Activated CD4-positive, CD25-positive, alpha-beta regulatory T cell (primary cell): ENCODE measurements at places on chromosomes 1 and 21.

DNA sequence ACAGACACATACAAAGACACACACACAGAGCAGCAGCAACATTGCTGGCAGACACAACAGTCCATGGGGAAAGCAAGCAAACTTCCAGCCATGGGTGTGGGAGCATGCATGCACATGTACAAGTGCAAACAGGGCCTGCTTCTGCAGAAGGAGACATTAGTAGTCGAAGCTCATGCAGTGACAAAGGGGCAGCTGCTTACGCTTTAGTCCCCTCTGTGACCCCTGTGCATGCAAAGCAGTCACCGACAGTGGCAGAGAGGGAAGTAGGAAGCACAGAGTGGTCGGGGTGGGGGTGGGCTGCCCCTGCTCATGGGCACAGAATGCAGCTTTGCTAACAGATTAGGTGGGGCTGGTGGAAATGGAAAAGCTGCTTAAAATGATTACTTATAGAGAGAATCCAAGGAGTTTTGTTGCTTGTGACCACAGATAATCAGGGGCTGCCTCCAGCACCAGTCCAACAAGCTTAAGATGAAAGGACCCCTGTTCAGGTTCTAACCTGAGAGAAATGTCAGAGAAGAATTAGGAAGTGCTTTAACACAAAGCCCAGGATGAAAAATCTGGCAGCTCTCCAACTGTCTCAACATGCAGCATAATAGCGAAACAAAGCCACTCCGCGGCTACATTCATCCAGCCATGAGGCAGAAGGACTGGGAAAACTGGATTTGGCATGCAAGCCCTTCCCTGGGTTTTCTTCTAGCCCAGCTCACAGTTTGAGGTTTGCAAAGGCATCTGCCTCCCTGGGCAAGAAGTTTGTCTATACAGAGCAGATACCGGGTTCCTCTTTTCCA lies 378.9 kb downstream of the KCNH1 start:
- no peak for DNase-seq

- no peak for DNase-seq
Observed at GRCh38 chr1:44259090-44259489, 45.8 kb downstream of the DMAP1 start.

- DNase-seq, result peak; percentile 10
Observed at GRCh38 chr1:144551543-144552424, 40.9 kb upstream of the PPIAL4F start.

DNA sequence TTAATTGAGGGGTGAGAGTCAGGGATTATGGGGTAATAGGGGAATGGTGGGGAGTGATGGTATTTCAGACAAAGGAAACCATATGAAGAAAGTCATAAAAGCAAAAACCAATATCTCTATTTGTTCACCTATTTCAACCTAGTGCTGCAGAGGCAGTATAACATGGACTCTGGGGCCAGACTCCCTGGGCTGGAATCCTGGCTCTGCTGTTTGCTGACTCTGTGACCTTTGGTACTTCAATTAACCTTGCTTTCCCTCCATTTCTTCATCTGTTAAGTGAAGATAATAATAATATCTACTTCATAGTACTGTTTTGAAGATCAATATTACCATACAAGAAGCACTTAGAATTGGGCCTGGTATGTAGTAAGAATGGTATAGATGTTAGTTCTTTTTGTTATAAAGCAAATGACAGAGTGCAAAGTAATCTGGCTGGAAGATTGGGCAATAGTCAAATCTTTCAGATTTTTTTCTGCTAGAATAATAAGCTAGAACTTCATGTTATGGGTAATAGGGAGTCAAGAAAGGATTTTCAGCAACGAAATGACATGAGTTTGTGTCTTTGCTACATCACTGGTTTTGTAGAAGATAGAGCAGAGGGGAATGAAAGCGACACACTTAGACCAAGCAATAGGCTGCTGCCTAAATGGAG lies 9.0 kb downstream of the EPHX4 start:
- no peak for DNase-seq

- no peak for DNase-seq
Observed at GRCh38 chr1:205662135-205662738, 18.1 kb downstream of the SLC45A3 start.

DNA sequence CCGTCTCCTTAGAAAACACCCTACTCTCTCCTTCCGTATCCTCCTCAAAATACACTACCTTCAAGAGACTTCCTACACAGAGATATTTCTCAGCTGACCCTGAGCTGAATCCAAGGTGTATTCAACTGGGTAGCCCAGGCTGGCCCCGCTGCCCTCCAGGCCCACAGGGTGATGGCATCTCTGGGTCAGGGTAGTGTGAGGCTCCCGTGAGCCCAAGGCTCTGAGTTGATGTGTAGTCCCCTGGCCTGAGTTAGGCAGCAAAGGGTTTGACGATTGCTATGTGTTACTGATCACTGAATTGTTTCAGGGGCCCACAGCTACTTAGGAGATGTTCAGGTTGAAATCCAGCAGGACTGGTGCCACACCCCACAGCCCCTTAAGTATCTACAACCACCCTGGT lies 6.7 kb downstream of the INAVA start:
- no peak for DNase-seq

DNA sequence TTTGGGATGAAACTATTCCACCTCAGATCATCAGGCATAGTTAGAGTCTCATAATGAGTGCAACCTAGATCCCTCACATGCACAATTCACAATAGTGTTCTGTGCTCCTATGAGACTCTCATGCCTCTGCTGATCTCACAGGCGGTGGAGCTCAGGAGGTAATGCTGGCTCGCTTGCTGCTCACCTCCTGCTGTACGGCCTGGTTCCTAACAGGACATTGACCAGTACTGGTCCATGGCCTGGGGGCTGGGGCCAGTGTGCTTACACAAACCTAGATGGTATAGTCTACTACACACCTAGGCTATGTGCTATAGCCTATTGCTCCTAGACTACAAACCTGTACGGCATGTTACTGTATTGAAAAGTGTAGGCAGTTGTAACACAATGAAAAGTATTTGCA lies 448.4 kb downstream of the RPS6KC1 start:
- no peak for DNase-seq

- no peak for DNase-seq
Observed at GRCh38 chr1:208763971-208764370, 519.8 kb upstream of the PLXNA2 start.

GRCh38 chr1:30930631-30931173 lies 22.1 kb upstream of the SDC3 start:
- DNase-seq, result no peak

DNA sequence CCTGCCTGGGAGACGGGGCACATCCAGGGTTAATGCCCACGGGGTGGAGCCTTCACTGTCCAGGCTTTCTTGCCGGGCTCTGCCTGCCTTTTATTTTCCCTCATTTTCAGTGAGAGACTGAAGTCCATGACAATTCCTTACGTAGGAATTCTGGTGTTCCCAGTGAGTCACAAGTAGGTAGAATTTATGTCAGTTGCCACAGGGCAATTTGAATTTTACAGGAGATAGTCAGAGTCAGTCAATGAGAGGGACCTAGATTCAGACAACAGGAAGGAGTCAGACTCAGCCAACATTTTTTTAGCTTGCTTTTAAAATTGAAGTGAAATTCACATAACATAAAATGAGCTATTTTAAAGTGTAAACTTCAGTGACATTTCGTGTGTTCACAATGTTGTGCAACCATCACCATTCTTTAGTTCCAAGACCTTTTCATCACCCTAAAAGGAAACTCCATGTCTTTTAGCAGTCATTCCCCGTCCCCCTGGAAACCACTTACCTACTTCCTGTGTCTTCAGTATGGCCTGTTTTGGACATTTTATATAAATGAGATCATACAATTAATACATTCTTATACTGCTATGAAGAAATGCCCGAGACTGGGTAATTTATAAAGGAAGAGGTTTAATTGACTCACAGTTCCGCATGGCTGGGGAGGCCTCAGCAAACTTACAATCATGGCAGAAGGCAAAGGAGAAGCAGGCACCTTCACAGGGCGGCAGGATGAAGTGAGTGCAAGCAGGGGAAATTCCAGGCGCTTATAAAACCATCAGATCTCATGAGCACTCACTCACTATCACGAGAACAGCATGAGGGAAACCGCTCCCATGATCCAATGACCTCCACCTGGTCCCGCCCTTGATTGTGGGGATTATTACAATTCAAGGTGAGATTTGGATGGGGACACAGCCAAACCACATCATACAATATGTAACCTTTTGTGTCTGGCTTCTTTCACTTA lies 14.6 kb downstream of the AJAP1 start:
- no peak for DNase-seq

DNA sequence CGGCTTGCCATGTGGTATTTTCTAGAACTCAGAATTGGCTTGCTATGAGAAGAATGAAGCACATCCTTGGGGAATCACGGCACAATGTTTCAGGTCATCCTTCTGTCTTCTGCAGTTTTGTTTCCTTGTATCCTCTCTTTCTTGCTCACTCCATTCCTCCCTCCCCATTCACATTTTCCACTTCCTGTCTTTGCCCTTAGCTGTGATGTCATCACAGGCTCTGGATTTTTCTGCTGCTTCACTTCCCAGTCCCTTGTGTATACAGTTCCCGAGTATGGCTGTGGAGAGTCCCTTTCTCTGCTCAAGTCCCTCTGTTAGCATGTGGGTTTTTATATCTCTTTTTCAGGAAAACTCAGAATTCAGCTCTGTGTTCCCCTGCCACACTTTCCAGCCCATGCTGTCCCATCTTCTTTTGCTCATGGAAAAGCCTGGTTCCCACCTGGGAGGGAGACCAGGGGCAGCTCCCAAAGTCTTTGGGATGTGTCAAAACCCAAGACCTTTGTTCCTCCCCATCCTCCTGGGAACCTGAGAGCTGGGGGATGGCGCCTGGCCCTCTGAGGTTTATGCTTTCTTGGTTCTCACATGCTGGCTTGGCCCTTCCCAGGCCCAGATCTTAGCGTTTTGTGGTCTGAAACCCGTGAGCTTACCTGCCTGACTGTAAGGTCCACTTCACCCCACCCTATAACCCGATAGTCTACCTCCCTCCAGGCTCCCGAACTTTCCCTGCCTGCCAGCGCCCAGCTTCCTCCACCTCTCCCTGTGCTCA lies 4.8 kb upstream of the RGS16 start:
- no peak for DNase-seq

GRCh38 chr1:7233237-7233540 lies 447.9 kb downstream of the CAMTA1 start:
- no peak for DNase-seq

GRCh38 chr1:52937433-52938182 lies 10.5 kb downstream of the SCP2 start:
- DNase-seq, result no peak

- DNase-seq, result no peak
Observed at GRCh38 chr1:68188644-68189340, 43.5 kb downstream of the WLS start.

DNA sequence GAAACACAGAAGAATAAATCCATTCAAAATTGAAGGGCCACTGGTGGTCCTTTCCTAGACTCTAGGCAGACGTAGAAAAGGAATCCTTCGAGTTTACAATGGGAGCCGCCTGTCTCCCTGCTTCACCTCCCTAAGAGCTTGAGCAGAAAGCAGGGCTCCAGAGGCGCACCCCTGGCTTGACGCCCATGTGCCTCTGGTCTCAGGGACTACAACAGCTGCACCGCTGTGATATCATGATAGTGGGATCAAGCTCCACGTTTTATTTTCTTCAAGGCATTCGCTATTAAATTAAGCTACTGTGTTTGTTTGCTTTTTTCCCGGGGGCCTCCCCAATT lies 403 bp upstream of the C1orf122 start:
- DNase-seq, result no peak

GRCh38 chr1:147726168-147726567 lies 34.2 kb downstream of the GJA5 start:
- DNase-seq, result no peak

- no peak for DNase-seq
Observed at GRCh38 chr1:198903621-198904020, 264.8 kb downstream of the PTPRC start.
